T-helper 9 cell (primary cell): ENCODE measurements at places on chromosomes 4 and X.

- no peak for DNase-seq
These were observed 453.3 kb upstream of the INTU start for GRCh38 chr4:127179256-127180087.

- DNase-seq: no peak
These were observed 732 bp upstream of the ADRA2C start for GRCh38 chr4:3765271-3766035.

- DNase-seq: no peak
These were observed 63.0 kb downstream of the ARHGAP10 start for GRCh38 chr4:147794787-147795413.

DNA sequence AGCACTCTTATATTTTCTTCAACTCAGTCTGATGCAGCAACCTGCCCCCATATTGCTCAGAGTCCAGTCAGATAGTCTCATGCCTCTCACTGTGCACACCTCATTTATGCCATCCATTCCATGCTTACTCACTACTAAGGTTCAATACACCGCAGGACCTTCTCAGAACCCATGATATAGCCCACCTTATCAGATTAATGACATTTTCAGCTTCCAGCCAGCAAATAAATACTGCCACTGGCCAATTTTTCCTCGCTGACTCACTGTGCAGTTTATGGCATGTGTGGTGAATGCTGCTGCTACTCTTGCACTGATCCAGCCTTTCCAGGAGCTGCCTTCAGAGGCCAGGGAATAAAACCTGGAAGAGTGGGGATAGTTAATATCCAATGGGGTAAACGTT lies 380.6 kb upstream of the SPOCK3 start:
- DNase-seq: no peak

DNA sequence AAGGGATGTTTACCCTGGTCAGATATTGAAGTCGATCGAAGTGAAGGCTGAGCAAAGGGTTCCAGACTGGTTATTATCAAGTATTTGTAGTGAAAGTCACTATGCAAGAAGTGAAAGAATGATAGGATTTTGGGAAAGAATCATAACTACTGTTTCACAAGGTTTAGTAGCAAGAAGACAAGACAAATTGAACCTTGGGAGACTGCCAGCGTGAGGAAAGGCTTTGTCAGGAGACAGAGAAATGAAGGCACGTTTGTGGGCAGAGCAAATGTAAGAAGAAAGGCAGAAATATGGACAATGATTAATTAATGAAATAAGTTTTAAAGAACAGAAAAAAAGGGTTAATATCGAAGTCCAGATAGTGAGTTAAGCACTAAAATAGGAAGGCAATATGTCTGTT lies 456.8 kb downstream of the TRIML1 start:
- no peak for DNase-seq

GRCh38 chrX:134692990-134693389 lies 34.7 kb upstream of the PLAC1 start:
- DNase-seq: no peak

- no peak for DNase-seq
These were observed 29.8 kb upstream of the PTCHD1 start for GRCh38 chrX:23304881-23305280.

DNA sequence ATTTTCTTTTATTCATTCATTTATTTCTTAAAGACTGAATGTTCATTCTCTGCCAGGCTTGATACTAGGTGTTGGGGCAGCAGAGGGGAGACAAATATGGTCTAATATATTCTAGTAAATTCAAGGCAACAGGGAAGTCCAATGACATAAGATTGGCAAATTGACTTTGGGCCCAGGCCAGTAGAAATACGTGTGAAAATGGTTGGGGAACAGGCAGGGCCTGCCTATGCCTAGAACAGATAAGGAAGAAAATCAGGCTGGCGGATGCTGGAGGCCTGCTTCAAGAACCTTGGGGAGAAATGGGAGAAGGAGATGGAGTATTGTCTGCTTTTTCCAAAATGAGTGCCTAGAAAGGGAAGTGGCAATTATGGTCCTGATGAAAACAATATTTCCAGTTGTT lies 108.6 kb downstream of the RTL5 start:
- DNase-seq: no peak

GRCh38 chrX:153626863-153627674 lies 19.9 kb upstream of the DUSP9 start:
- DNase-seq: no peak

DNA sequence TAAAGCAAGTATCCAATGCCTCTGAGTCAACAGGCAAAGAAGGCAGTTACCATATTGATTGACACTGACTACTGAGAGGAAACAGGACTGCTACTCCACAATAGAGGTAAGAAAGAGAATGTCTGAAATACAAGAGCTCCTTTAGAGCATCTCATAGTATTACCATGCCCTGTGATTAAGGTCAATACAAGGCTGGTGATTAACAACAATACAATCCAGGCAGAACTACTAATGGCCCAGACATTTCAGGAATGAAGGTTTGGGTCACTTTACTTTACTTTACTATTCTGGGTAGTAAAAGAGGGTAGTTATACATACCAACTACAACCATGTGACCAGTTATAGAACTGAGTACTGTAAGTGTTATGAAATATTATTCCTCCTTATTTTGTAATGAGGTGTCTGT lies 44.5 kb downstream of the BRWD3 start:
- DNase-seq: no peak

GRCh38 chr4:98433691-98434090 lies 172.5 kb downstream of the RAP1GDS1 start:
- DNase-seq: no peak

DNA sequence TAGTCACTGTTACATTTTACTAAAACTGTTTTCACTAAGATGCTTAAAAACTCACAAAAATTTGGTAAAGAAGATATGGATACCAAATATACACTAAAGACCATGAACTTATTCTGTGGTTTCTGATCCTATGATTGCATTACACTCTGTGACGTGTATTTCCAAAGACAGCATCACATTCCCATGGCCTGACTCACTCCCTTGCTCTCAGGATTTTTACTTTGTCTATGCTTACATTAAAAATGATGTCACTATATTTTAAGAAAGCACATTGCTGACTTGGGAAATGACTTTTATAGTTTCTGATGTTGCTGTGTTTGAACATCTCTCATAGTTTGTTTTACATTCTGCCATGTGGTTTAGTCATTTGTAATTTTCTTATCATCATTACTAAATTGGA lies 327.9 kb upstream of the MAGEB18 start:
- DNase-seq: no peak

DNA sequence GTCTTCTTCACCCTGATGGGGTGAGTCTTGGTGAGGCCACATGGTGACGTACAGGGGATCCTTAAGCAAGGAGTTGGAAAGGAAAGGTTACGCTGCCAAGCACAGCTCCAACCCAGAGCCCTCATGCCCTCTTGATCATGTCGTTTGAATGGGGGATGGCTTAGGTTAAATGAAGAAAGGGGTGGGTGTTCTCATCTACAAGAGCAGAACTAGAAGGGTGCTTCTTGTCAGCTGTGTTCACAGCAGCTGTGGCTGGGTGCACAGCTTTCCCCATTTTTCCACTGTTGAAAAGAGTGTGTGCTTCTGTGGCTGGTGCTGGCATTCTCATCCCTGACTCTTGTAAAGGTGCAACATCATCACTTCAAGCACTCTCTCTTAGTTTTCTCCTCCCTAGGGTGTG lies 15.5 kb upstream of the SCRG1 start:
- no peak for DNase-seq

- DNase-seq: no peak
These were observed 43.0 kb upstream of the ARHGAP24 start for GRCh38 chr4:85431881-85432485.

DNA sequence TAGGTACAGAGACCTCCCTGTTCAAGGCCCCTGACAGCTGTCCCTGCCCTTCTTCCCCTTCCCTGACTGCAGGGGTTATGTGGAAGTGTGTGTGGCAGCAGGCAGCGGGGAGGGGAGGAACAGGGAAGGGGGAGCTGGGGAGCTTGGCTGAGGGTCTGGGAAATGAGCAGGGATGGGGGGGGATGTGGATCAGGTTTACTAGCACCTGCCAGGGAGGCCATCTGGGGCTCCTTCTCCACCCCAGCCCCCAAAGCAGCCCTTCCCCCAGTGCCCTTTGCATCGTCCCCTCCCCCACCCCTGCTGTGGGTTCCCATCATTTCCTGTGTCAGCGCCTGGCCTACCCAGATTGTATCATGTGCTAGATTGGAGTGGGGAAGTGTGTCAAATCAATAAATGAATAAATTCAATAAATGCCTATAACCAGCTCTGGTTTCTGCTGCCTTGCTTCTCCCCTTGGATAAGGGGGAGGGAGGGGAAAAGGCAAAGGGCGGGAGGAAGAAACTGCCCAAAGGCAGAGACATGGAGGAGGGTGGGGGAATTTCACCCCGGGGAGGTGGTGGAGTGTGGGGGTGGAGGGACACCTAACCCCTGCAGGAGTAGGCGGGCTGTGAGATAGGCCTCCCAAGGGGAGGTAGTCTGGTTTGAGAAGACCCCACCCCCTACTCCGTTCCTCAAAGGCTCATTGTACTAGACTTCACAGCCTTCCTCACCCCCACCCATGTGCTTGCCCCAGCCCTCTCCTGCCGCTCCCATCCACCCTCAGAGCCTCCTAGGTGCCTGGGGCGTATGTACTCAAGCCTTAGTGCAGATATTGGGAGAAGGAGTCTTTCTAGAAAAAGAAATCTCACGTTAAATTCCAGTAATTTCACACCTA lies 3.2 kb downstream of the CXorf65 start:
- DNase-seq: peak; percentile 59

GRCh38 chrX:154695911-154696675 lies 42.7 kb upstream of the CTAG2 start:
- no peak for DNase-seq

DNA sequence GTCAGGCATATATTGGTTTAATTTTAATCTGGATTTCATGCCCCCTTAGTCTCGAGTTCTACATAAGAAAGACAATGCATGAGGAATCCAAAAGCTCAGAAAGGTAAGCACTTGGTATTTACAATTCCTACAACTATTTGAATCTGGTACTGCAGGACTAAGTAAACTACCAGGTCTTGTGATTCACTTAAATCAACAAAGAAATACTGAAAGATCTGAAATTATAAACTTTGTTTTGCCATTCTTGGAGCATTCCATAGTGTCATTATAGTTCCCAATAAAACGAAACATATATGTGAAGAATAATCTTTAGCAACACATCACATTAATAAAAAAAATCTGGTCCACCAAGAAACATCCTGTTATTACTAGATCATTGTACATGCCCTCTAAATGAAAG lies 482.3 kb downstream of the ANKRD50 start:
- no peak for DNase-seq

DNA sequence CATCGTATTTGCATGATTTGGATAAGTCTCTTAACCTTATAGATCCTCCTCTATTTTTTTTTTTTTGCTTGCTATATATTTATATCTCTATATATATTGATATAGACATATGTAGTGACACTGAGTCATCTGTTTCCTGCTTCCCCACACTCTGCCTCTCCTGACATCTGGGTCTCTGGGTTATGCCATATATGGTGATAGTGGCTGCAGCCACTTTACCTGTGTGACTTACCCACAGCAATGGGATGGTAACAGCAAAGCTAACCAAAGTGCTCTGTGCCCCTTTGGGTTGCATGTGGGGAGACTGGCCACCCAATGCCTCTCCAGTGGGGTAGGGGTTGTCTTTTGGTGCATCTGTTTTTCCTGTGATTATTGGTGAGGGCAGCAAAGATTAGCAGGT lies 14.5 kb downstream of the CMC4 start:
- no peak for DNase-seq

GRCh38 chr4:11966782-11967181 lies 538.1 kb upstream of the HS3ST1 start:
- no peak for DNase-seq

DNA sequence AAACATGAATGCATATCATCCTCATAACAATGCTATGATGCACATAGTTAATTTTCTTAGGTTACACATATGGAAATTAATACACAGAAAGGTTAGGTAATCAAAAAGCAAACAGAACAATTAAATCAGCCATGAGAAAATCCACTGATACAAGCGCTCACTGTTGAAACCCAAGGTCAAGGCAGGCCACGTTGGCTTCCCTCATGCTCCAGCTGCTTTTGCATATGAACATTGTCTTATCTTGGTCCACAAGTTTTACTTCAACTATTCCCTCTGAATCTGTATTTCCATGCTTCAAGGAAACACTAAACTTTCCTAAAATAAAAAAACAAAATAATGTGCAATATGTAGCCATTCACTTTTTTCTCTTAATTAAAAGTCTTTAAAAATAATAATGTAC lies 34.5 kb upstream of the PLA2G12A start:
- no peak for DNase-seq

GRCh38 chr4:81688085-81688484 lies 216.4 kb upstream of the RASGEF1B start:
- no peak for DNase-seq

GRCh38 chrX:24371391-24371972 lies 11.0 kb downstream of the SUPT20HL1 start:
- DNase-seq: peak; percentile 48

GRCh38 chr4:128288689-128289106 lies 1.1 kb upstream of the PGRMC2 start:
- peak; percentile 6 for DNase-seq

DNA sequence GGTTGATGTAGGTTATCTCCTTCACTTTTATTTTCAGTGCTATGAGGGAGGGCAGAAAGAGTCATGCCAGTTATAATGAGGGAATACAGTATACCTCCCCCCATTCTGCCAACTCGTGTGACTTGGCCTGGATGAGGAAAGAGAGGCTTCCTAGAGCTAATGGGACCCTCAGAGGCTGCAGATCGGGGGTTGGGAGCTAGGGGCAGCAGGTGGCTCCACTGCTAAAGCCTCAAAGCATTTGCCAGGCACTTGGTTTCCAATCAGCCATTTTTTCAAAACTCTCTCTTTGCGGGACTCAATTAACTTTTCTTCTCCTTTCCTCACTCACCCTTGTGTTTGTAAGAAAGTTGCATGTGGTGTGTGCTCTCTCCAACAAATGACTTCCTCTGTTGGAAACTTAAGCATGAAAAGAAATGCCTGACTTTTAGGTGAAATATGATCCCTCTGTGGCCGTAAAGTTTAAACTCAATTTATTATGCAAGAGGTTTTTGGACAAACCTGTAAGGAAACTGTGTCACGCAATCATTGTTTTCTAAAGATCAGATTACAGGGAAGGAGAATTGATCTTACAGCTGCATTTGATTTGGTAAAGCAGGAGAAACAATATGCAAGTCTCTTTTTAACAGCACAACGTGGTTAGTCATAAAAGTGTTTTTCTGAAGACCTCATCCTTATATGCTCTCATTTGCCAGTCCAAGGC lies 7.0 kb downstream of the SFRP2 start:
- DNase-seq: no peak

DNA sequence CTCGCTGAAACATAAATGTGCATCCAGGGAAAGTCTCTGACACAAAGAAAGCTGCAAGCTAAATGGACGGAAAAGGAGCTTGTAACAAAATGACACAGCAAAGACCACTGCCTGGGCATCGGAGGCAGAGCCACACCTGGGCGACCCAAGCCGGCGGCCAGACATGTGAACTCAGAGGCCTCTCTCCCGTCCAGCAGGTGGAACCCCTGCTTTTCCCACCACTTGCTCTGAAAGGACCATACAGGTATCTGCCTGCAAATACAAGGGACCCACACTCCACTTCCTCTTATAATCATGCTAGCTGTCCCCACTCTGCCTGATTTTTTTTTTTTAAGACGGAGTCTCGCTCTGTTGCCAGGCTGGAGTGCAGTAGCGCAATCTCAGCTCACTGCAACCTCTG lies 12.0 kb downstream of the CPLX1 start:
- no peak for DNase-seq

GRCh38 chr4:84220990-84221389 lies 278.1 kb downstream of the NKX6-1 start:
- no peak for DNase-seq
